ENCODE measurements at places on chromosomes 4 and X. TPM values are rescaled to one million over a fixed set of nuclear protein-coding genes. Genes with fewer than 3 reads are reported as not detected.

SLC10A4 gene
- not detected for total RNA-seq

FGB gene
- total RNA-seq = not detected

TMPRSS11F gene
- not detected for total RNA-seq

BMP3 gene
- not detected for total RNA-seq

PDK3 gene
- total RNA-seq = 29.0 TPM

REELD1 gene
- total RNA-seq = not detected

All from activated CD4-positive, alpha-beta memory T cell treated with anti-CD3 and anti-CD28 coated beads, Interleukin-2, amount 10 ng/mL, durations not matched to agents 7 days and 5 days (primary cell).